ENCODE measurements at places on chromosomes 11 and 22.

DNA sequence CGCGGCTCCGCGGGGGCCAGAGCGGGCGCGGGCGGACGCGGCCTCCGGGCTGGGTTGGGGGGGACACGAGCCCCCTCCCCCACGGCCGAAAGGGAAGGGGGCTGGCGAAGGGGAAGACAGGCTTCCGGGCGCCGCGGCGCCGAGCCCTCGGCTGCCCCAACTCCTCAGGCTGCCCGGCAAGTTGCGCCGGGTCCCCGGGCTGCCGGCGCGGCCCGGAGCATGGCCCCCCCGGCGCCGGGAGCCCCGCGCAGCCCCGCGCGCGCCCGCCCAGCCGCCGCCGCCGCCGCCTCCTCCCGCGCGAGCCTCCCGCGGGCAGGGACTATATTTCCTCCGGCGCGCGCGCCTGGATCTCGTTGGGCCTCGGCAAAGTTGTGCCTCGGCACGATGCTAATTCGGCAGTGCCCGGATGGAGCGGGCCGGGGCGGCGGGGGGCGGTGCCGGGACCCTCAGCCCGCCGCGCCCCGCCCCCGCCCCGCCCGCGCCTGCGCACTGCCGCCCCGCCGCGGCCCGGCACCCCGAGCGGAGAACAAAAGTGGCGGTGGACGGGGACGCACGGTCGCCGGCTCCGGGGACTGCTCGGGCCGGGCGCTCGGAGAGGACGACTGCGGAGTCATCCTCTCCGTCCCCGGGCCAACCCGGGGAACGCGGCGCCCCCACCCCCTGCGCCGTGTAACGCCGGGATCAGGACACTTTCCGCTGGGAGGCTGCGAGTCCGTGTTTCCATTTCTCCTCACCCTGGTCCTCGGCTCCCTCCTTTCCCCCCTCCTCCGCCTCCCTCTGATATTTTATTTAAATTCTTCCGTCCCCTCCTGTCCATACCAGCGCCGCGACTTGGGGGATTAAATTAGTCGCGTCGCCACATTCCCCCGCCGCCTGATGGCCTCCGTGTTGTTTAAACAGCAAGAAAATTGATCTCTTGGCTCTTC, at the start of gene PHF21B:
PHF21B (minus strand) TSS at position 400 of the 926 bp plus-strand sequence. CDS start 456 bp downstream, outside the sequence.
- no peak for DNase-seq

DNA sequence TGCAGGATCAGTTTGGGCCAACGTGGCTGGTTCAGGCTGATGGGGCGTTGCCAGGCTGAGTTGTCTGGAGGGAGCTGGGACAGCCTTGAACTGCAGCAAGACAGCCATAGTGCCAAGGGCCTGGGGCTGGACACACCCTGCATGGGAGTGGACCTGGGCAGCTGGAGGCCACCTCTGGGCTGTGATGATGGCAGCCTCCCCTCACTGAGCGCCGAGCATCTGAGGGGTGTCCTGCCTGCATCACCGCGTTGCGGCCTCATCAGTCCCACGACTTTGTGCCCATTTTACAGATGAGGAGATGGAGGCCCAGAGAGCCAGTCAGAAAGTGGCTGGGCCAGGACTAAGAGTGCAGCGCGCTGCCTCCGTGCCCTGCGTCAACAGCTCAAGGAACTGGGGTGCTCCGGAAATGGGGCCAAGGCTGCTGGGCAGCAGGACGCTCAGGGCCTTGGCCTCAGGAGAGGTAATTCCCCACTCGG, 590 bp upstream of the TSPO start:
- no peak for DNase-seq

DNA sequence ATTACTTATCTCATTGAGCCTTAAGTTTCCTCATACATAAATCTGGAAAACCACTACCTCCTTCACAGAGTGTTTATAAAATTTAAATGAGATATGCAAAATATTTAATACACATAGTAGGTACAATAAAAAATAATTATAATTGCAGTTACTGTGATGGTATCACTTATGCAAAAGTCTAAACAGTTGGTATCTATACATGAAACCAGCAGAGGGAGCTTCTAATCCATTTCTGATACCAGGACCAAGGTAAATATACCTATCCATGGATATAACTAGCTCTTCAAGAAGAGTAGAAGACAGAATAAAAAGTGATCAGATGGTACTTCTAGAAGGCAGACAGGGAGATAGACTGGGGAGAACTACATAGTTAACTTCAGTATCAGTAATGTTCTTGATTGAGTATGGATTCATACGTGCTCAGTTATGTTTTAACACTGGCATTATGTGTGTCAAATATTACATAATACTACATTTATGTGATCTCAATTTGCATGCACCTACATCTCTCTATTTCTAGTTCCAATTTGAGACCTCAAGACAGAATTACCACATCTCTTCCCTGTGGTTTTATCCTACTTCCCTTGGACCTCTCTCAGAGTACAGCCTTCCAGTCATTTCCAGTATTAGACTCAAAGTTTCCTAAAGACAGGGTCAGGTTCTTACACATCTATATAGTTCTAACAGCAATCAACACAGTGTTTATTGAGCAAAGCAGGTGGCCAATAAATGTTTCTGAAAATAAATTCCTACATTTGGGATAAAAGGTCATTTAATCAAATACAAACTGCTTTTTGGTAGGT, 13.7 kb upstream of the TSG101 start:
- DNase-seq, result no peak

DNA sequence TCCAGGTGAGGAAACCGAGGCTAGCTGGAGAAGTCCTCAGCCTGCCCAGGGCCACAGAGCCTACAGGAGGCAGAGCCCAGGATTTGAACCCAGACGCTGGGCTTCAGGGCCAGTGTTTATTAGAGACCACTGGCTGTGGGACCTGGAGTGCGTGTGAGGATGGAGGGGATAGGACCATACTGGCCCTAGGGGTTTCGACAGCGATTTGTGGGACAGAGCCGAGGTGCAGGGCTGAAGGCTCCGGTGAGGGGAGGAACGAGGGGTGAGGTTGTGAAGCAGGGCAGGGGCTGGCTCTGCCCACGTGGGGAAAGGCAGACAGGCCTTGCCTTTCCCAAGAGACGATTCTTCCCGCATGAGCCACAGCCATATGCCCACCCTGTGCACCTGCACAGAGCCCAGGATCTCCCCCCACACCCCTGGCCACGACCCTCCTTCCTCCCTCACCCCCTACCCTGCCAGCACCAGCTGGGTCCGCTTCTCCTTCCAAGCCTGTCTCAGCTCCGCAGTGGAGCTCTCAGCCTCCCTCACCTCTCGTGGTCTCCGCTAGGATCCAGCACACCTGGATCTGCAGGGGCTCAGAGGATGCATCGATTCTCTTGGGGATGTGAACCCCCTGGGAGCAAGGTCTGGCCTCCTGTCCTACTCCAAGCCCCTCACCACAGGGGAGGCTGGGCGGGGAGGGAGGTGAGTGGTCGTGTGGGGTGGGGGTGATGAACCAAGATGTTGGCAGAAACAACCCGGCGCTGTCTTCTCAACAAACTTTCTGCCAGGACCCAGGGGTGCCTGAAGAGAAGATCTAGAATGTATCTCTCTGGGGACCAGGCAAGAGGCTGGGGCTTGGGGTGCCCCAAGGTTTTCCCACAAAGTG, 58.4 kb downstream of the RTL6 start:
- no peak for DNase-seq

Measured in activated gamma-delta T cell treated with Interleukin-2 at 50 U/mL for 16 hours (primary cell).